ENCODE measurements at places on chromosomes 16 and 17.

- no peak for DNase-seq
Measured at GRCh38 chr17:72840019-72840418, 252.5 kb downstream of the SLC39A11 start.

DNA sequence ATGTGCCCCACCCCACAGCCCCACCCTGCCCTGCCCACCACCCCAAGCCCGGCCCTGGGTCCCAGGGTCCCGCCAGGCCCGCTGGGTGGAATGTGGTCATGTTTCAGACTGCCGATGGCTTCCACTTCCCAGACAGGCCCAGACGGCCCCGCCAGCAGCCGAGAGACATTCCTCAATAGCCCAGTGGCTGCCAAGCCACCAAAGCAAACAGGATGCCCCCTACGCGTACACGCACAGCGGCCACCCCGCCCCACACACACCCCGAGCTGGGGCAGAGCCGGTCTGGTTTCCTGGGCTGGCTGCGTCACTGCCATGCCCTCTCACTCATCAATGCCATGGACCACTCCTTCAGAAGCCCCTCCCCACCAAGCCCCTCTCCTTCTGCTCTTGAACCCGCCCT is 1.2 kb upstream of the KRT17 start:
- DNase-seq: no peak

GRCh38 chr16:30948667-30949649 is at the start of gene ORAI3:
Gene ORAI3, plus strand, starts transcription at chr16:30949068. Its CDS starts 222 bp downstream, at chr16:30949290.
- DNase-seq: no peak

GRCh38 chr17:53046781-53047180 is 775.9 kb upstream of the KIF2B start:
- DNase-seq: no peak

DNA sequence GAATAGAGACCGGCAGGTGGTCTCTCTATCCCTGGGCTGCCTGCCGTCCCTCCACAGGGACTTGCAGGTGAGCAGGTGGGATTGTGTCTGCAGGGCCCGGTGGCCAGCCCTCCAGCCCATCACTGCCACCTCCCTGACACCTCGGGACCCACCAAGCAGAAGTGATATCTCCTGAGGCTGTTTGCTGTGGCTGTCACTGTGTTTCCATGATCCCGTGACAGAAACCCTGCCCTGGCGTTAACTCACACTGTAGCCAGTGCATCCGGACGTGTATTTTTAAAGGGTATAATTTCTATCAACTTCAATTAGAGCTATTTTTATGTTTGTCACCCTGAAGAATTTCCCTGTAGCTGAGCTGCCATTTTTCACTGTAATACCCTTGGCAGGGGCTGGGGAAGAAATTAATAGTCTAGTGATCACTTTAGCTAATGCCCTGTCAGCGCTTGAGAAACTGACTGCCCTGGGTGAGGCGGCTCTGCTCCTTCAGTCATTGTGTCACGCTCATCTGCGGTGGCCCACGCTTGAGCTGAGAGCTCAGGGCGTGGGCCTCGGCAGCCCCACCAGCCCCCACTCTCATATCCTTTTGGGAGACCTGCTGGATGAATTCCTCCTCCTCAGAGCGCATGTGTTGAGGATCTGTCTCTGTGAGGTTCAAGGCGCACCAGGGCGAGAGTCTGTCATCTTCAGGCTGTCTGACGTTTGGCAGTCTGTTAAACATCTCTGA is 229.9 kb upstream of the CIBAR2 start:
- DNase-seq: no peak

- no peak for DNase-seq
Measured at GRCh38 chr16:49585143-49585832, 211.7 kb downstream of the C16orf78 start.

- DNase-seq: no peak
Measured at GRCh38 chr16:86227041-86227440, 283.3 kb upstream of the FOXF1 start.

DNA sequence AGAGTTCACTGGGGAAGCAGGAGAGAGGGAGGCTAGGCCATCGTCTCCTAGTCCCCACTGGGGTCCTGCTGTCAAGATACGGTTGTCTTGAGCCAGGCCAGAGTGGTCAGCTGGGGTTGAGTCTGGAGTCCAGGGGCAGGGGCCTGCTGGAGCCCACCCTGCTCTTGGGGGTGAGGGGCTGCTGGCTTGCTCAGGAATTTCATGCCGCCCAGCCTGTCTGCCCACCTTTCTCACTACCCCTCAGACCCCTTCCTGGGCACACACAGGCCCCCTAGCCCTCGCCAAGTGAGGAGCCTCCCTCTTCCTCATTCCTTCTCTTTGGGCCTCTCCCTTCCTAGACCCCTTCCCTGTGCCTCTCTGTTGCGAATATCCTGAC is 1.3 kb downstream of the TRAF7 start:
- DNase-seq: no peak

GRCh38 chr17:35132099-35132498 is 10.0 kb downstream of the NLE1 start:
- no peak for DNase-seq

DNA sequence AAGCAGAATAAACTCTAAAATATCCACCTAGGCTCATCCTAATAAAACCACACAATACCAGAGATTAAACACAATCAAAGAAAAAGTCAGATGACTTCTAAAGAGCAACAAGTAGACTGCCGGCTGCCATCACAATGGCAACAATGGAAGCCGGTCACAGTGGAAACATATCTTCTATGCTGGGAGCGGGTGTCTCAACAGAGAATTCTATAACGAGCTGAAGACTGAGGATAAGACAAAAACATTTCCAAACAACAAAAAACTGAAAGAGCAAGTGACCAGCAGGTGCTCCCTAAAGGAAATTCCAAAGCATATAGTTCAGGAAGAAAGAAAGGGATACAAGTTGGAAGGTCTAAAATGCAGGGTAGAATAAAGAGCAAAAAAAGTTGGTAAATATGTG is 8.9 kb downstream of the NSMCE1 start:
- no peak for DNase-seq

DNA sequence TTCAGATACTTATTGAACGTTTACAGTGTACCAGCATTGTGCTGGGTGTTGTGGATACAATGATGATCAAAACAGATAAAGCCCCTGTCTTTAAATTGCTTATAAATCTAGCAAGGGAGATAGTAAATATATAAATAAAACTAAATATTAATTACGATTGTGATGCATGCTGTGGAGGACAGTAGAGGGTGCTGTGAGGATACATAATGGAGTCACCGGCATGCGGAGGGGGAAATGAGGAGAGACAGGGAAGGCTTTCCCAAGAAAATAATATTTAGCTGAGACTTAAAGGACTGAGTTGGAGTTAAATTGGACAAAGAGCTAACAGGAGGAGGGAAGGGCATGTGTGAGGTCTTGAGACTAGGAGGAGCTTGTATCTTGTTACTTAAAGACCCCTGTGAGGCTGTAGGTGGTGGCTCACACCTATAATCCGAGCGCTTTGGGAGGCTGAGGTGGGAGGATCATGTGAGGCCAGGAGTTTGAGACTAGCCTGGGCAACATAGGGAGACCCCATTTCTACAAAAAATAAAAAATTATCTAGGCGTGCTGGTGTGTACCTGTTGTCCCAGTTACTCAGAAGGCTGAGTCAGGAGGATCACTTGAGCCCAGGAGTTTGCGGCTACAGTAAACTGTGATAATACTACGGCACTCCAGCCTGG is 2.4 kb downstream of the DHRS7B start:
- DNase-seq: no peak

GRCh38 chr16:67277294-67277998 is 1.9 kb upstream of the PLEKHG4 start:
- no peak for DNase-seq

DNA sequence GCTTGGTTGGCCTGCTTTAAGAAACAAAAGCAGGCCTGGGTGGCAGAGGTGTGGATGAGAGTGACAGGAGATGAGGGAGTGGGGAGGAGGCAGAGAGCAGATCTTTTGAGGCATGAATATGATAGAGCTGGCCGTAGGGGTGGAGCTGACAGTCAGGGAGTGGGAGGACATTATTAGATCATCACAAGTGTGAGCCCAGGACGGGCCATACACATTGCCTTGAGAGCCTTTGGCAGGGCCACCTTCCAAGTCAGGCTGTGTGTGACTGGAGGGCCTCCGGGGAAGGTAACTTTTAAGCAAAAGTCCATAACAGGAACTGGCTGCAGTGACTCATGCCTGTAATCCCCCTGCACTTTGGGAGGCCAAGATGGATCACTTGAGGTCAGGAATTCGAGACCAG is 26.3 kb downstream of the GINS3 start:
- DNase-seq: no peak

- DNase-seq: no peak
Measured at GRCh38 chr17:14451729-14452191, 150.9 kb downstream of the HS3ST3B1 start.

- DNase-seq: no peak
Measured at GRCh38 chr16:2818272-2818876, 1.3 kb downstream of the PRSS21 start.

DNA sequence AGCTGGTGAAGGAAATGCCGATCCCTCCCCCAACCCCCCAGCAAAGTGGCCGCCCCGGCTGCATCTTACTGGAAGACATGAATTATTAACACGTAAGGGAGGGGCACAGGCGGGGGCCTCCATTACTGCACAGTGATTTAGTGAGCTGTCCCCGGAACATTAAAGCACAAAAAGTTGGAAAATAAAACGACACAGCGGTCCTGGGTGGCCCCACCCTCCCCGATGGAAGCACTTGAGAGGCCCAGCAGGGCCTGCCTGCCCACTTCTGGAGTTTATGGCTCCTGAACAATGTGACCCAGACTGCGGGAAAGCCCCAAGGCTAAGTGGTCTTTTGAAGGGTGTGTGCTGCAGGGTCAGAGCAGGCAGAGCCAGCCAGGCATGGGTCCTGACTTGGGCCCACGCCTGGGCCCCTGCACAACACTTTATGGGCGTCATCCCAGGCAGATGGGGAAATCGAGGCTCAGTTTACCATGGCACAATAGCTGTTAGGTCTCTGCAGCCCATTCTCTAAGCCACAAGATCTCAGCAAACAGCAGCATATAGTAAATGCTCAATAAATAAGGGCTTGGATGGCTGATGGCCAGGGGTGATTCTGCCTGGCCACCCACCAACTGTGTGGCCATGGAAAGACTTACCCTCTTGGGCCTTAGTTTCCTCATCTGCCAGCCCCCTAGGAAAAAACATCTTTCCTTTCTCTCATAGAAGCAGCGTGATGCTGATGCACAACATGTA is 22.8 kb downstream of the CCDC102A start:
- DNase-seq: no peak

DNA sequence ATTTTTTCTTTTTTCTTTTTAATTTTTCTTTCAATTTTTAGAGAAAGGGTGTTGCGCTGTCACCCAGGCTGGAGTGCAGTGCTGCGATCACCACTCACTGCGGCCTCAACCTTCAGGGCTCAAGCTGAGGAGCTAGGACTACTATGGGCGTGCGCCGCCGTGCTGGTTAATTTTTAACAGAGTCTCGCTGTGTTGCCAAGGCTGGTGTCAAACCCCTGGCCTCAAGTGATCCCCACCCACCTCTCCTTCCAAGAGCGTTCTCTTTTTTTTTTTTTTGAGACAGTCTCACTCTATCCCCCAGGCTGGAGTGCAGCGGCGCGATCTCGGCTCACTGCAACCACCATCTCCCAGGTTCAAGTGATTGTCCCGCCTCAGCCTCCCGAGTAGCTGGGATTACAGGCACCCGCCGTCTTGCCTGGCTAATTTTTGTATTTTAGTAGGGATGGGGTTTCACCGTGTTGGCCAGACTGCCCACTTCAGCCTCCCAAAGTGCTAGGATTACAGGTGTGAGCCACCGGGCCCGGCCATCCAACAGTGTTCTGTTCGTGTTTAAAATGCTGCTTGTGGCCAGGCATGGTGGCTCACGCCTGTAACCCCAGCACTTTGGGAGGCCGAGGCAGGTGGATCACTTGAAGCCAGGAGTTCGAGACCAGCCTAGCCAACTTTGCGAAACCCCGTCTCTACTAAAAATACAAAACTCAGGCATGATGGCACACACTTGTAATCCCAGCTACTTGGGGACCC is 14.5 kb upstream of the RPL13 start:
- no peak for DNase-seq

DNA sequence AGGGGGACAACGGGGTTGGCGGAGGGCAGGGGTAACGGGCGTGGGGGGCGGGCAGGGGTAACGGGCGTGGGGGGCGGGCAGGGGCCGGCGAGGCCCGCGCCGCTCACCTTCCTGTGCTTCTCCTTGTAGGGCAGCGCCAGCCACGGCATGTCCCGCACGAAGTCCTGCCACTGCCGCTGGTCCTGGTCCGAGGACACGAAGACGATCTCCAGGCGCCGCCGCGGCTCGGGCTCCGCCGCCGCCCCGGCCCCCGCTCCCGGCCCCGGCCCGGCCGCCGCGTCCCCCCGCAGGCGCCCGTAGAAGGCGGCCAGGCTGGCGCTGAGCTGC is 401 bp downstream of the NXN start:
- DNase-seq: no peak

GRCh38 chr16:1439058-1439698 is 5.2 kb downstream of the CCDC154 start:
- no peak for DNase-seq

DNA sequence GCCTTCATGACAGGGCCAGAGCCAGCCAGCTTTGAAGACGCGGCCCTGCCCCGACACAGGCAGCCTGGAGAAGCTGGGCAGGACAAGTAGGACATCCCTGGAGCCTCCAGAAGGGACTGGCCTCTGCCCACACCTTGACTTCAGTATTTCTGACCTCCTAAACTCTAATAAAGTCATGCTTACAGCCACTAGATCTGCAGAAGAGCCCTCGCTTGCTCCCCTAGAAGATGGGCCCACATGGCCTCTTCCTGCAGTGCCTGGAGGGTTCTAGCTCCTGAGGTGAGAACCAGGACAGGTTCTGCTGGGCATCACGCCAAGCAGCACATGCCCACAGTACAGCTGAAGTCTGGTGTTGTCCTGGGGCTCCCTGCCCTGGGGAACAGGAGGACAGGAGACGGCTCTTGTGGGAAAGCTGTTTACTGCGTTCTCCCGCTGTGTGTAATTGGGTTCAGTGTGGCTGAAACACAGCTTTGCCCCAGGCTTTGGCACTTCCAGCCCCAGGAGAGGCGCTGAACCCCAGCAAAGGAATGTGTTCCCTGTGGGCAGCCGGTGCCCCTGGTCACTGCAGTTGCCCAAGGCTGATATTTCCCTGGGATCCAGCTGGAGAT is 2.6 kb downstream of the APRT start:
- DNase-seq: no peak

DNA sequence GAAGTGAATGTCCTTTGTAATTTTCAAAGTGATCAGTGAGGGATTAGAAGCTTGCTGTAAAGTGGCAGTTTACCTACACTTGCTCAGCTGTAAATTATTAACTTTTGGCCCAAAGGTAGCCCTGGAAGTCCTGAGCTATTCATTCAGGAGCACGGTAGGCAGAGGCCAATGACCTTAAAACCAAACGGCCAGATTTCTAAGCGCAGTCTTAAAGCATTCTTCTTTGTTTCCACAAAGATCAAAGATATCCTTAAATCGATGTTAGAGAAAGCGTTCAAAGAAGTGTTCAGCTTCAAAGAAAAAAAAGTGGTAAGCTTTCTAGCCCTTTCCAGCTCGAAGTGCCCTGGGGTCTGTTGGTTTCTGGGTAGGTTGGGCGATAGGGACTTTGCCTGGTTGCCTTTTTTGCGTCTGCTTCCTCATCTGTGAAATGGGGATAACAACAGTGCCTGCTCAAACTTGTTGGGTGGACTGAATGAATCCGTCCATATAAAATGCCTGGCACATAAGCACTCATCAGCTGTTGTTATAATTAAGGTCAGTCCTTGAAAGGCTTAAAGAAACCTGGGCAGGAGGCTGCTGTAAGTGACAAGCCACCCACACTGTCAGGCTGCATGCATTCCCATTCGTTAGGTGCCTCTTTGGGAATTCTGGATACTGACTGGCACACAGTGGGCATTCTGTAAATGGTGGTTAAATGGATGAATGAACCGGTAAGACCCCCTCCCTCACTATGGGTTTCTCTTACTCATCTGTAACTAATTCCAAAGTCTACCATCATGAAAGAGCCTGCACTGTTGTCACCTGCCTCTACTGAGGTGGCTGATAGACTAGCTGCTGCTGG is 113.2 kb downstream of the PRKCA start:
- DNase-seq: no peak

Data from stimulated activated CD8-positive, alpha-beta memory T cell treated with anti-CD3 and anti-CD28 coated beads, Interleukin-4, amount 100 ng/mL, for 4 hours (primary cell).